ENCODE measurements at places on chromosomes 7 and 10. TPM values are rescaled to one million over a fixed set of nuclear protein-coding genes. Genes with fewer than 3 reads are reported as not detected.
A peak's percentile ranks its signal among the peaks of the same experiment; 100 is the strongest.

Gene SLC18A2
- total RNA-seq = not detected

Gene PRLHR
- total RNA-seq = not detected

DNA sequence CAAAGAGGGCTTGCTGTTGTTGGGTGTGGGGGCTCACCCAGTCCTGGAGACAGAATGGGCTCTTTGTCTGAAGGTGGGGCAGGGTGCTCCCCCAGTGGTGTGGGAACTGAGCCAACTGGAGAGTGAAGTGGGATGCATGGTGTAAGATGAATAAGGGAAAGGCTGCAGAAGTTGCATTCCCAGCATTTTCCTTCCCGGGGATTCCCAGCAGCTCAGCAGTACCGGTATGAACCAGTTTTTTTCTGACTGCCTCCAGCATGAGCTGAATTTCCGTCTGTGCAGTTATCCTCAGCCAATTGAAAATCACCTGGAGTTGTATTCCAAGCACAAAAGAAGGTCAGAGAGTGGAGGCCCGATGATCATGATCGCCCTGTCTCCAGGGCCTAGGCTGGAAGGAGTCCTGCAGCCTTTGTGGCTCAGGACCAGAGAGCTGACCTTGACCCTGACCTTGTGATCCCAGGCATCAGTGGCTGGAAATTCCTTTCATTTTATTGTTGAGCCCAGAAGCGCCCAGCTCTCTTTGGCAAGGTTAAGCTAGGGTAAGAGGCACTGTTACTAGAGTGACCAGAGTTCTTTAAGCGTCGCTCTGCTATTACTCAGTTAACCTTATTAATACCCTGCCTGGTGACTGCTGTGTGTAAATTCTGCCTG is 33.4 kb downstream of the OGDH start:
- DNase-seq = peak; percentile 96

DNA sequence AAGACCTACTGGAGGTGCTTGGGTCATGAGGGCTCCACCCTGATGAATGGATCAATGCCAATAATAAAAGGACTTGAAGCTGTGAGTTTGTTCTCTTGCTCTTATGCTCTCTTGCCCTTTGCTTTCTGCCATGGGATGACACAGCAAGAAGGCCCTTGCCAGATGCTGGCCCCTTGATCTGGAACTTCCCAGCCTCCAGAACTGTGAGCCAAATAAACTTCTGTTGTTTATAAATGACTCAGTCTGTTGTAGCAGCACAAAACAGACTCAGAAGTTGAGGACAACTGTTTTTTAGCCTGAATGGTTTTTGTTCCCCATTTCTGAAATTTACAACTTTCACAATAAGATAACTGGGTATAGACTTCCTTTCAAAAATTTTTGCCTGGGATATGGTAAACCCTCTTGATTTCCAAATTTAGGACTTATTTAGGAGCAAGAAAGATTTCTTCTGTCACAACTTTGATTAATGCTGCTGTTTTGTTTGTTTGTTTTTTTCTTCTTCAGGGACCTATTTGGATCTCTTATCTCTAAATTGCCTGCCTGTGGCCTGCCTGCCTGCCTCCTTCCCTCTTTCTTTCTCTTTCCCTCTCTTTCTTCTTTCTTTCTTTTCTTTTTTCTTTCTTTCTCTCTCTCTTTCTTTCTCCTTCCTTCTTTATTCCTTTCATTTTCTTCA is 12.1 kb downstream of the ENTPD1 start:
- no peak for DNase-seq

- no peak for DNase-seq
Measured at GRCh38 chr7:148148456-148148855, 442.1 kb upstream of the C7orf33 start.

Gene GRID2IP
- total RNA-seq = not detected

GRCh38 chr7:6461946-6462550 is 14.3 kb upstream of the DAGLB start:
- DNase-seq = no peak

DNA sequence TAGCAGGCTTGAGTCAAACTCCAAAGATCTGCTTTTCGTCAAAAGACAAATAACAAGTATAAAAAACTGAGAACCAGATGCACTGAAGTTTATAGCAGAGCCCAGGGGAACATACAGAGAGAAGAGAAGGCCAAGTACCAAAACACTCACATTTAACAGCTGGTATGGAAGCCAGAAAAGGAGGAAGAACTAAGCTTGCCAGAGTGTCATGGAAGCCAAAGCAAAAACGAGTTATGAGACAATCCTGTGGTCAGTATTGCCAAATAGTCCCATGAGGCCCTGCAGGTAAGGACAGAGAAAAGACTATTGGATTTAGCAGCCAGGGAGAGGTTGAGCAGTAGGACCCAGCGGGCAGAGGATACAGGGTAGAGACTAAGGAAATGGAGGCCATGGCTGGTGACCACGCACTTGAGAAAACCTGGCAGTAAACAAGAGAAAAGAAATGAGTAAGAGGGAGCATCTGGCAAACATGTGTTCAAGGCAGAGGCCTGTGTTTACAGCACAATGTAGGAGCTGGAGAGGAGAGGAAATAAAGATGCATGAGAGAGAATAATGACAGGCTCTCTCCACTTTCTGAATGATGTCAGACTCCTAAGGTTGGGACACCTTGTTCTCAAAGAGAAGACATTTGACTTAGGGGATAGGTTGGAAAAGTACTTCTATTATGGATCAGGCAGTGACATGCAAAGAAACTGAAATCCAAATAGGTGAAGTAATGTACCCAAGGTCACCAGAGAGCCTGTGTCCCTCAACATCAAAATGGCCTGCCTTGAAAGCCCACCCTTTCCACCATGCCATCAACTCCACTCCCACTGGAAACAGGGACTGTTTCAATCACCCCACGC is 9.1 kb downstream of the CREB3L2 start:
- DNase-seq = peak; percentile 91

Measured in HT1080 (cell line).